NCI-H510A (cell line): ENCODE measurements at places on chromosomes 1 and 21.

GRCh38 chr1:46117810-46118494 is 14.5 kb downstream of the PIK3R3 start:
- DNase-seq, result no peak

- no peak for DNase-seq
Measured at GRCh38 chr1:74780594-74780993, 47.6 kb downstream of the TYW3 start.

DNA sequence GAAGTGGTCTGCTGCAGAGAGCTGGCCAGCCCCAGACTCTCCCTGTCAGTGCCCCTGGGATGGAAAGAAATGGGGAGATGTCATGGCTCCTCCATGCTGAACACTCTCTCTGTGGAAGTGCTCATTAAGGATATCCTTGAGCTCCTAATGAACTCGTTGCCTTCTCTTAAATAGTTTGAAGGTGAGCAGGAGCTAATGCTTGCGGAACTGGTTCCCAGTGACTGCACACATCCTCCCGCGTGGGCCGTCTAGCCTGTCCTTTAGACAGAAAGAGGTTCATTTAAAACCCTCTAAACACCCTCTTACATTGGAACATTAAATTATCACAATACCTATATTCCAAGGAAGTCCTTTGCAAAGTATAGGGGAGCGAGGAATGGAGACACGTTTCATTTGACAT is 5.9 kb upstream of the WDR64 start:
- DNase-seq, result no peak

DNA sequence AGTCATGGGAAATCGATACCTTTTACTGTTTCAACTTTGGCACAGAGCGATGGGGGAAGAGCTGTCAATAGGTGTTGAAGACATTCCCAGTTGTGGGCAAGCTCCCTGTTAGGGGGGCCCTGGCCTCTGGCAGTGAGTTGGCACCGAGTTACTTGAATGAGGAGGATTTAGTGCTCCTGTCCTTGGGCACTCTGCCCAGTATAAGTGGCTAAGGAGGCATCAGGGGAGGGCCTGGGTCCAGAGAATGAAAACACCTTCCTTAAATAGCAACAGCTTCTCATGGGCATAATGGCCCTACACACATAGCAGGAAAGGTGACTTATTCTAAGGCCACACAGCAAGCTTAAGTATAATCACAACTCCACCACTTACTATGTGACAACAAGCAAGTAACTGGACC is 664.4 kb downstream of the PTPRU start:
- no peak for DNase-seq

GRCh38 chr1:161342821-161343220 is 24.9 kb downstream of the CFAP126 start:
- no peak for DNase-seq

DNA sequence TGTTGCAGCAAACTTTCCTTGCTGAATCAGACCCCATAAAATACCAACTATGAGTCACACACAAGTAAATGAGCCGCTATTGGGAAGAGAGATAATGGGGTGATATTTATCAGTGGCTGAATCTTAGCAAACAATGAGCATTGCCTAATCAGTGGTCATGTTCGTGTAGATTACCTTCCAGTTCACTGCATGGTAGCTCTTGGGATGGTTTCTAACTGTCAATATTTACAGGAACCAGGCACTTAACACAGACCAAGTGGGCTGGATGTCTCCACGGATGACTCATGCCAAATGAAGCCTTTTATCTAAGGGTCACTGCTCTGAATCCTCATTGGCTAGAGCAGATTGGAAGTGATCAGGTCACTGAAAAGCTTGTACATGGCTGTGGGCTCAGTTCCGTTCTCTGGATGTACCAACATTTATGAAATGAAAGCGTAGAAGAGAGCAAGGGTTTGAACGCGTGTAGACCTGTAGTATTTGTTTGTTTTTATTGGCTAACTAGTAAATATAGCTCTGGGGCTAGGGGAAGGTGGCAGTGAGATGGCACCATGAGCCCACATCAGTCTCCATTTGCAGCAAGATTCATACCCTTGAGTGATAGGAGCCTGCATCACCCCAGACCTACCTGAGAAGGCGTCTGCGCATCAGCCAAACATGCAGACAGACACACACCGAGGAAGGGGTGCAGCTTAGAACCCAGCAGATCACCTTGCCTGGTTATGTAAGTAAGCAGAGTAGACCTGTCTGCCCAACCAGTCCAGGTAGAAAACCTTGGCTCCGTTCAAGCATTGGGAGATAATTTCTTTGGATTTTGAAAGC is 153.3 kb downstream of the TOMM20 start:
- peak; percentile 95 for DNase-seq

DNA sequence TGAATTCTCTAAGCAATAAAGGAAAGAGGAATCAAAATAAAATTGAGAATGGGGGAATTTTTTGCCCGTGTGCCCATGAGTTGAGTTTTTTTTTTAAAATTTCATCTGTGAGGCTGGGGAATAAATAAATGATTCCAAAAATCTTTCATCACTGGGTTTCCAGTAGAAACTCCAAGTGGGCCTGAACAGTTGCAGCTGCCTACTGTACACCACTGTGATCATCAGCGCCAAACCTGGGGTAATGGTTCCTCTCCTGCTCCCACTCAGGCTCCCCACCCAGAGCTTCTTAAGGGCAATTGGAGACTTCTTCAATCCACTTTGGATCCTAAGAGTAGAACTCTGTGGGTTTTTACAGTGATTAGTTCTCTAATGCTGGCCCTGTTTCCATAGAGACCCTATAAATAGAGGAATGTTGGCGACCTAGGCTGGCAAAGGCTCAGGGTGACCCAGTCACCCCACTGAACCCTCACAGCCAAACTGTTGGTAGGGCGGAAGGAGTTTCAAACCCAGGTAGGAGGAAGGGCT is 9.3 kb downstream of the TMCC2 start:
- DNase-seq, result no peak

DNA sequence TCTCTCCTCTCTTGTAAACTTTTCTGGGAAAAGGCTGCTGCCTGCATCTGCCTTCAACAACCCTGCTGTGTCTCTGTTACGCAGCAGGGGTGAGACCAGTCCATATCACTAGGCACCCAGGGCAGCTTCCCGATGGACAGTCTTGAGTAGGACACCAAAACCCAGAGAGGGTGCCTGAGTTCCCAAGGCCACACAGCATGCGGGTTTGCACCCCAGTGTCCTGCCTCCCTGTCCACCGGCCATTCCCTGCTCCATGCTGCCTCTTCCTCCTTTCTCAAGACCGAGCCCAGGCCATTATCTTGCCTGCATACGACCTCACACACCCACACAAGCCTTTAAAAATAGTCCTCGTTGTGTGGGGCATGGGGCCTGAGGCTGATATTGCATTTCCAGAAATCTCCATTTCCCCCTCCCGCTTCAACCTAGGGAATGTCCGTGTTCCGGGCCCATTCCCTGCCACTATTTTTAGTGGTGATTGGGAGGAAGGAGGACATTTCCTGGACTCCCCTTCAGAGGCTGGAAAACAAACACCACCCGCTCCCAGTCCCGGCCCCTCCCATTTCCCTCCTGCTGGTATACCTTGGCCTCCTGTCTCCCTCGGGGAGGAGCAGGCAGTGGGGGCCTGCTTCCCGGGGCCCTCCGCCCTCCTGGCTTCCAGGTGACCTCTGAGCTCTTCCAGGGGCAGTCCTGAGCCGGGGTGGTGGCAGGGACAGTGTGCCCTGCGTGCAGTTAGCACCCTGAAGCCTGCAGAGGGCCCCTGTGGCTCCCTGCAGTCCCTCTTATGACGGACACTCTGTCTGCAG is 132.4 kb upstream of the TMEM51 start:
- DNase-seq, result no peak

GRCh38 chr1:204567071-204567470 is 50.9 kb downstream of the MDM4 start:
- no peak for DNase-seq

DNA sequence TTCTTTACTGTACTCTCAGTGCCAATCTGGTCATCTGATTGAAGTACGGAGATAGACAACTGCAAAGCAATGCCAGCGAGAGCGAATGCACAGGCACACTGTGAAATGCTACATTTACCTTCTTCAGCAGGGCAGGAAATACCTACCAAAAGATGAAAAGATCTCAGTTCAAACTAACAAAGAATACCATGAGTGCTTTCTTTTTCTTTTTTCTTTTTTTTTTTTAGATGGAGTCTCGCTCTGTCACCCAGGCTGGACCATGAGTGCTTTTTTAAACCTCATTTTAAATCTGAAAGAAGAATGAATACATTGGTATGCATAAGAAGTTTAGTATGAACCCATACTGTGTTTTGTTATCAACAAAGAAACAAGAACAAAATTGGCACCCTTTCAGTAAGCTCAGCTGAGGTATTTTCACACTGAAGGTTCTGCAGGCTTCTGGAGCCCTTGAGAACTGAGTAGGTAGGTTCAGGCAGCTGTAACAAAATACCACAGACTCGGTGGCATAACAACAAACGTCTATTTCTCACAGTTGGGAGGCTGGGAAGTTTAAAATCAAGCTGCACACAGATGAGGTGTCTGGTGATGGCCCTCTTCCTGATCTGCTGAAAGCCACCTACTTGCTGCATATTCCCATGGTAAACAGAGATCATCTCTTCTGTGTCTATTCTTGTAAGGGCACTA is 1.7 kb upstream of the CHI3L2 start:
- no peak for DNase-seq

DNA sequence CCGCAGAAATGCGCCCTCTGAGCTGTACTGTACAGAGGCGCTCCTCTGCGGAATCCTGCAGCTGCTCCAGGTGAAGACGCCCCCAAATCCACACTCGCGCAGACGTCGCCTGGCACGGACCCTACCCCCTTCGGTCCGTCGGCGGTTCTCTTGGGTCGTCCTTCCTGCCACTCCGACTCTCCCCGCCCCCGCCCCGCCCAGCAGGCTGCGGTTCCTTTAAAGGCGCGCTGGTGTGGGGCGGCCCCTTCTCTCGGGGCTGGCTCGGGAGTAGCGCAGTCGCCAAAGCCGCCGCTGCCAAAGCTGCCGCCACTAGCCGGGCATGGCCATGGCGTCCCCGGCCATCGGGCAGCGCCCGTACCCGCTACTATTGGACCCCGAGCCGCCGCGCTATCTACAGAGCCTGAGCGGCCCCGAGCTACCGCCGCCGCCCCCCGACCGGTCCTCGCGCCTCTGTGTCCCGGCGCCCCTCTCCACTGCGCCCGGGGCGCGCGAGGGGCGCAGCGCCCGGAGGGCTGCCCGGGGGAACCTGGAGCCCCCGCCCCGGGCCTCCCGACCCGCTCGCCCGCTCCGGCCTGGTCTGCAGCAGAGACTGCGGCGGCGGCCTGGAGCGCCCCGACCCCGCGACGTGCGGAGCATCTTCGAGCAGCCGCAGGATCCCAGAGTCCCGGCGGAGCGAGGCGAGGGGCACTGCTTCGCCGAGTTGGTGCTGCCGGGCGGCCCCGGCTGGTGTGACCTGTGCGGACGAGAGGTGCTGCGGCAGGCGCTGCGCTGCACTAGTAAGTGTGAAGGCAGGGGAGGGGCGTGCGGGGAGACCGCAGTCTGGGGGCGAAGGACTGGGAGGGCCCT is at the start of gene RASSF5:
TSS of gene RASSF5 (plus strand) at position 248 of the 846 bp plus-strand sequence. CDS start at position 320, 72 bp downstream.
- DNase-seq, result peak; percentile 63

DNA sequence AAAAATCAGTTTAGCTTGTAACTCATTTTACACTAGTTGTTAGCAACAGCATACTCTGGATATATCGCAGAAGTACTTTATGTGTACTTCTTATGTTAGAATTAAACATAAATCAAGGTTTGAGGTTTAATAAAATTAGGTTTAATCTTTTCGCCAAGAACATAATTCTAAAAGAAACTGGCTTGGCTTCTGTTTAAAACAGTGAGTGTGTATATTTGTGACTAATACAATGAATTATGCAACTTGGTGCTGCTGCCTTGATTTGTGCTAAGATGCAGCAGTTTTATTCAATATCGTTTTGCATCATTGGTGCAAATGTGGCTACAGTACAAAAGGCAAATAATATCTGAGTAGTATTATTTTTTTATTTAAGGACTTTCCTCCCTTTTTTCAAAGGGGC is 44.8 kb downstream of the USP25 start:
- DNase-seq, result no peak

- DNase-seq, result no peak
Measured at GRCh38 chr1:110627764-110628163, 21.6 kb upstream of the KCNA2 start.

- no peak for DNase-seq
Measured at GRCh38 chr1:176515310-176515709, 52.3 kb downstream of the PAPPA2 start.

GRCh38 chr1:155931332-155932038 is 2.7 kb downstream of the KHDC4 start:
- DNase-seq, result no peak

- no peak for DNase-seq
Measured at GRCh38 chr1:239575113-239575512, 188.7 kb downstream of the CHRM3 start.
